Lung (tissue), 17 donors: ENCODE measurements at places on chromosomes 2 and 18. TPM values are rescaled to one million over a fixed set of nuclear protein-coding genes. Genes with fewer than 3 reads are reported as not detected.

The UNC80 gene
- total RNA-seq = 2.2 TPM

The ANKRD62 gene
- 0.06 TPM for total RNA-seq

The RGPD8 gene
- 51.1 TPM for total RNA-seq

GRCh38 chr2:205235434-205235833 lies 446.9 kb upstream of the NRP2 start:
- H3K4me1 ChIP-seq = no peaks in the 10 kb centered on the region
- no peak for DNase-seq
- H3K27me3 ChIP-seq = no peaks in the 10 kb centered on the region
- H3K4me3 ChIP-seq = no peak overlapping the region

DNA sequence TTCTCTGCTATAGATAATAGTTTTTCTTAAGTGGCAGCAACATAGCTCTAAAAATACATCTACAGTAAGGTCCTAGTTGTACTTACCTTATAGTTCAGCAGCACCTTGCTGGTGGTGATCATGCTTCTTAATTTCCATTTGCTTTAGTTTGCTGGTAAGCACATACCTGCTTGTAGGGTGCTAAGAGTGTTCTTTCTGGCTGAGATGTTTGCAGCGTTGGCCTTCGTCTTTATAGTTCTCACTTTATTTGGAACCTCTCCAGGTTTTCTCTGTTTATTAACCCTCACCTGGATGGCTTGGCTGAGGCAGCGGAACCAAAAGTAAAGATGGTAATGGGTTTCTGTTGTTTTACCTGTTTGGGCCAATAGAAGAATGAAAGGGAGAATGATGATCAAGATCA lies 123.6 kb upstream of the EFEMP1 start:
- H3K27me3 ChIP-seq = no peaks in the 10 kb centered on the region
- no peak overlapping the region for H3K4me3 ChIP-seq
- no peak overlapping the region for H3K27ac ChIP-seq
- H3K36me3 ChIP-seq = no peaks in the 10 kb centered on the region
- no peak for DNase-seq

DNA sequence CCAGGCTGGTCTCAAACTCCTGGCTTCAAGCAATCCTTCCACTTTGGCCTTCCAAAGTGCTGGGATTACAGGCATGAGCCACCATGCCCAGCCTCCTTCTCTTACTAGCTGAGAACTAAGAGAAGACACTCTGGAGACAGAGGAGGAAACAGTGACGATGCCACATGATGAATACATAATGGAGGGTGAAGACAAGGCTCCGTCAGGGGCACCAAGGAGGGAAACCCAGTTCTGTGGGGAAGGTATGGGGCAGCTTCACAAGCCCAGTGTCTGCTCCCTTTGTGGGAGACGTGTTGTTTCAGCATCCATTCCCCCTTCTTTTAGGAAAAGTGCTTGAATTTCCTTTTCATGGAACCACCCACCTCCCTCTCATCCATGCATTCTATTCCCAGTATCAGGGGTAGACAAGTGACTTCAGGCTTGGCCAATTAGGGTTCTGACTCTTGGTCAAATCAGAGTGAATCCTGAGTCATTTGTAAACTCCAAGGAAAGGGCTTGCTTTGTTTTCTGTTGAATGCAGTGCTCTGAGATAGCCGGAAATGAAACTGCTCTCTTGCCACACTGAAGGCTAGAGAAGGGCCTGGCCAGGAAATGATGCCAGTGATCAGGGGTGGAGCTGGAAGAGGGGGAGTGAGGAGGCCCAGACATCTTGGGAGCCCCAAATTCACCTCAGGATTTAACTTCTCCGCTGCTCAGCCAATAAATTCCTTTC lies 23.7 kb downstream of the TMEM127 start:
- H3K4me1 ChIP-seq = no peaks in the 10 kb centered on the region
- no peak overlapping the region for H3K4me3 ChIP-seq
- DNase-seq = peak; percentile 38

DNA sequence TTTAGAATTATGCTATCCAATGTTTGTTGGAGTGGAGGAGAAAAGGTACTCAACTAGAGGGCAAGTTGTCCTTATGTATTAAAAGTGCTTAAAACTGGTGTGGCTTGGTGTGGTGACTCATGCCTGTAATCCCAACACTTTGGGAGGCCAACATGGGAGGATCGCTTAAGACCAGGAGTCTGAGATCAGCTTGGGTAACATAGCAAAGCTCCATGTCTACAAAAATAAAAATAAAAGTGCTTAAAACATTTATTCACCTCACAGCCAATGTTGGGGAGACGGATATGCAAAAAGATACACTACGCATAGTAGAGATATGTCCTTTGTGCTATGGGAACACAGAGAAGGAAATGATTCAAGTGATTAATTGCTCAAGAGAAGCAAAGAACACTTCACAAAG lies 19.3 kb upstream of the TNFAIP6 start:
- H3K4me3 ChIP-seq = no peak overlapping the region
- H3K4me1 ChIP-seq = no peaks in the 10 kb centered on the region
- no peak overlapping the region for H3K27ac ChIP-seq
- no peak for DNase-seq

The HMSD gene
- total RNA-seq = 0.17 TPM

The CHPF gene
- total RNA-seq = 89.6 TPM

DNA sequence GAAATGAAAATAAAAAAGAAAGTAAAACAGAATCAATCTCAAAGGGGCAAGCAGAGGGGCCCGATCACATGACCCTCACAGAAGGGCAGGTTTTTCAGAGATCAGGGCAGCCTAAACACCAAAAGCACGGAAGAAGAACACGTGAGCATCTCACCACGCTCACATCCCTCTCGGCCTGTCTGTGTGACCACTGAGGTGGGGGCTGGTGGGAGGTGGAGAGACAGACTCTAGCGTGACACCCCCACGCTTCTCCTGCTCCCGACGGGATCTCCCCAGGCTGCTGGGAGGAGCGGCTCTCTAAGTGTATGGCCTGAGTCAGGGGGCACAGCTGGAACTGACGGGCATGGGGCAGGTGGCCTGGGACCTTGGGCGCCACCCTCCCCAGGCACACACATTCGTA lies 23.5 kb upstream of the MTERF4 start:
- no peak overlapping the region for H3K4me3 ChIP-seq
- DNase-seq = no peak
- H3K4me1 ChIP-seq = no peaks in the 10 kb centered on the region
- H3K27ac ChIP-seq = no peak overlapping the region

GRCh38 chr2:227534714-227535113 lies 62.8 kb downstream of the AGFG1 start:
- no peak overlapping the region for H3K4me3 ChIP-seq
- no peaks in the 10 kb centered on the region for H3K4me1 ChIP-seq
- DNase-seq = no peak

The OTOF gene
- total RNA-seq = not detected

DNA sequence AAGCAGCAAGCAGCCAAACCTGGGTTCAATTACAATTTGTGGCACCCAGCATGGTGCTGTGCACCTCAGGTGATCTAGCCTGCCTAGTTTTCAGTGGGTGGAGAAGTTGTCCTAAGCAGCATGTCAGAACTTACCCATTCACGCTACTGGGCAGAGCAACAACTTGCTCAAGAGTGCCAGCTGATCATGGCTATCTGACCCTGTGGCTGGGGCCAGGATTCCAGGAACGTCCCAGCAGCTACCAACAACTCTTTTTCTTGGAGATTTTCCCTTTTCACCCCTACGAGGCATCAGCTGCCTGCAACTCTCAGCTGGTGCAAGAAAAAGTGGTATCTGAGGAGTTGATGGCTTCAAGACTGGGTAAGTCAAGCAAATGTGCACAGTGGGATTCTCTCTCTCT lies 83.5 kb downstream of the SH3YL1 start:
- no peak for DNase-seq

The LIMS1 gene
- total RNA-seq = 96.6 TPM

DNA sequence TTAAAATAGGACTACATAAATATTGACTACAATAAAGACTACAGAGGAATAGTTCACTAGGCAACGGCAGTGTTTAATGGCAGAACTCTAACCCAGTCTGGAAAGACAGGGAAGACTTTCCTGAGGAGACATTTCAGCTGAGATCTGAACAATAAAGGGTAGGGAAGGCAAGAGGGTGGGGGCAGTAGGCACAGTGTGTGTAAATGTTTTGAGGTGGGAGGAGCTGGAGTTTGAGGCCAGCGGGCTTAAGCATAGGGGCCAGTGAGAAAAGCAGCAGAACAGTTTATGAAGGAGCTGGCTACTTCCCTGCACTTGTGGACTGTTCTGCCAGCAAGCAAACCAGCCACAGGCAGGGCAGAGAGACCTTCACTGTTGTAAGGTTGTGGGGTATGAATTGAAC lies 76.6 kb upstream of the UGP2 start:
- H3K27ac ChIP-seq = no peak overlapping the region
- H3K4me1 ChIP-seq = no peaks in the 10 kb centered on the region
- H3K36me3 ChIP-seq = no peaks in the 10 kb centered on the region

The LYPD1 gene
- 6.6 TPM for total RNA-seq

DNA sequence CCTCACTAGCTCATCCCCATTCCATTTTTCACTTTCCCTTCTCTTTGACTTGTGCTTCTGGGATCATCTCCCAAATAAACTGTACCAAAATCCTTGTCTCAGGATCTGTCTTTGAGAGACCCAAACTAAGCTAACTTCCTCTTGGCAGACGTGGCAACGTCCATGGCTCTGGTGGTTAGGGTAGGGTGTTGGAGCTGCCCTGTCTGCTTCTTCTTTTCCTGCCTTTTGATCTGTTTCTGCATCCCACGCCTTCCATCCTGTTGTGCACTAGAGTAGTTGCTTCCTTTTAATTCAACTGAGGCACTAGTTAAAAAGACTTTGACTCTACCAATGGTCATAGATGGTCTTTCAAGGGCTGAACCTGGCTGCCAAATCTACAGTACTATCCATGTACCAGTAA lies 5.5 kb upstream of the MAP4K4 start:
- H3K4me3 ChIP-seq = no peak overlapping the region
- H3K27me3 ChIP-seq = no peaks in the 10 kb centered on the region
- no peak overlapping the region for H3K27ac ChIP-seq
- DNase-seq = no peak
- no peaks in the 10 kb centered on the region for H3K4me1 ChIP-seq

DNA sequence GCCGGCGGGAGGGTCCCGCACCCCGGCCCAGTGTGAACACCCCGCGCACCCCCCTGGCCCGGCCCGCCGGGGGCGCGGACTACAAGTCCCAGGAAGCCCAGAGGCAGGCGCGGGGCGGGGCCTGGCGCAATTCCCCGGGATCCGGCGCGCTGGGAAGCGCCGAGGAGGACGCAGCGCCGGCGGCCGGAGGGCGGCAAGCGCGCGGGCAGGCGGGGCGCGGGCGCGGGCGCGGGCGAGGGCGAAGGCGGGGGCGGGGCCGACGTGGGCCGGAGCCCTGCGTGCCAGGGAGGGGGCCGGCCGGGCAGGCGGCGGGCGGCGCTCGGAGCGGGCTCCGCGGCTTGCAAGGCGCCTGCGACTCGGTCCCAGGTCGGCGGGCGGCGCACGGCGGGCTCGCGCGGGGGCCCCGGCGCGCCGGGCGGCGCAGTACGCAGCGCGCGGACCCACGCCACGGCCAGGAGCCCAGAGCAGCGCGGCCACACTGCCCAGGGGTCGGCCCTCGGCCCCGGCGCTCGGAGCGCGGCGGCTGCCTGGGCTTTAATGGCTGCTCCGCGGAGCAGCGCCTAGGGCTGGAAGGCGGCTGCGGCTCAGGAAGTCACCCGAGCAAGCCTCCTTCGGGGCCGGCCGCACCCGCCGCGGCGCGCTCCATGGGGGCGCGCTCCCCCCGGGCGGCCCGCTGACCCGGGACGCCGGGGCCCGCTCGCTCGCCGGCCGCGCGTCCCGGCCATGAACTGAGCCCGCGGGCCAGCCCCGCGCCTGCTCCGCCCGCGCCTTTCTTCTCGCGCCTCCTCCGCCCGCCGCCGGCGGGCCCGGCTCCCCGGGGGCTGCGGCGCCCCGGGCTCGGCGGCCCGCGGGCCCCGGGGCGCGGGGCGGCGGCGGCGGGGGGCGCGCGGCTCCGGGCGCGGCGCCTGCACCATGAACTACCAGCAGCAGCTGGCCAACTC lies at the start of gene AGAP1:
AGAP1 (plus strand) TSS at position 269 of the 941 bp plus-strand sequence.
- no peaks in the 10 kb centered on the region for H3K36me3 ChIP-seq
- peaks cover 16% of the 10 kb centered on the region for H3K4me1 ChIP-seq
- H3K4me3 ChIP-seq = peak within 1 kb of the TSS; percentile 73

The BOD1L2 gene
- not detected for total RNA-seq

DNA sequence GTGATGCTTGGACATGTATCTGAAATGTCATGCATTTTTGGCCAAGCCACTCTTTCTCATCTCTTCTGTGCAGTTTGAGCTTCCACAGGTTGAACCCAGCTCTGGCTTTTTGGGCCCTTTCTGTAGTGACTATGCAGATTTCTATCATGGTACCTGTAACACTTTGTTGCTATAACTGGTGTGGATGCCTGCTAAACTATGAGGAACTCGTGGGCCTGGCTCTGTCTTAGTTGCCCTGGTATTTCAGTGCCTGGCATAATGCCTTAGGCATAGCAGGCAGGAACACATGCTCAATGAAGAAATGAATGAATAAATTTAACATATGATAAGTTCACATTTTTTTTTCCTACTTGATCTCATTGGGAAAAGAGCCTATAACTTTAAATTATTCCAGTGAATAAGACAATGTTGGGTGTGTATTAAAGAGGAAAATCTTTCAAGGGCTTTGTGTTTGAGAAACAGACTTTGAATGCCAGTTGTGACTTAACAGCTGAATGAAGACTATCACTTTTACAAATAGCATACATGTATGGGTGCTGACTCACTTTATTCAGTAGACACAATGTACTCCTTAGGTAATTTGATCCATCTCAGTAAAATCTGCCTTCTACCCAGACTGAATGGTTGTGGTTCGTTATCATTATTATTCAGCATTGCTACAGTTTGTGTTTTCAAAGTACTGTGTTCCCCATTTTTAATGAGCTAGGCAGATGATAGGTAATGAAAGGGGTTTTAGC lies 86.4 kb upstream of the MAP4K3 start:
- H3K27me3 ChIP-seq = no peaks in the 10 kb centered on the region
- no peaks in the 10 kb centered on the region for H3K4me1 ChIP-seq
- no peaks in the 10 kb centered on the region for H3K36me3 ChIP-seq
- H3K27ac ChIP-seq = peak overlapping the region; percentile 11

DNA sequence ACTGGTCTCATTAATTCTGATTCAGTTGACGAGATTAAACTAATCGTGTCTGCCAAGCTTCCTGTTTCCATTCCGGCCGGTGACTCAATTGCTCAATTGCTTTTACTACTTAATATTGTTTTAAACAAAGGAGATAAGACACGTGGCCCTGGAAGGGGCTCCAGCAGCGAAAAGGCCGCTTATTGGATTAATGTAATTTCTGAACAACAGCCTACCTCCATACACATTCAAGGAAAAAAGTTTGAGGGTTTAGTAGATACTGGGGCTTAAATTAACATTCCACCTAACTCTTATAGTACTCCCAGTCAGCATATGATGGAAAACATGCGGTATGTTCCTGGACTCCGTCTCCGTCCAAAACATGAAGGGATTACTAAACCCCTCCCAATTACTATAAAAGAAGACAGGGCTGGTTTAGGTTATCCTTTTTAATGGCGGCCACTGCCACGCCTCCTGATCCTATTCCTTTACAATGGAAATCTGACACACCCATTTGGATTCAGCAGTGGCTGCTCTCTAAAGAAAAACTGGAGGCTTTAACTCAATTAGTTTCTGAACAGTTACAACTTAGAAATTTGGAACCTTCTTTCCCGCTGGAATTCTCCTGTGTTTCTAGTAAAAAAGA lies 27.1 kb downstream of the VPS54 start:
- no peak overlapping the region for H3K27ac ChIP-seq
- DNase-seq = no peak
- no peaks in the 10 kb centered on the region for H3K36me3 ChIP-seq
- no peaks in the 10 kb centered on the region for H3K4me1 ChIP-seq
- H3K4me3 ChIP-seq = no peak overlapping the region
- no peaks in the 10 kb centered on the region for H3K27me3 ChIP-seq
